ENCODE measurements at places on chromosomes 1 and 21. TPM values are rescaled to one million over a fixed set of nuclear protein-coding genes. Genes with fewer than 3 reads are reported as not detected.

Gene SPRR5
- not detected for total RNA-seq

Gene BNIPL
- total RNA-seq: 0.48 TPM

Gene LIN28A
- 868 TPM for total RNA-seq

Gene B3GALT2
- total RNA-seq: not detected

Gene HAO2
- 0.38 TPM for total RNA-seq

Gene GBP4
- total RNA-seq: not detected

Gene SPATA46
- total RNA-seq: not detected

Gene S100A7
- not detected for total RNA-seq

Gene LRRC53
- not detected for total RNA-seq

Gene MARK1
- 16.3 TPM for total RNA-seq

Gene THEM5
- total RNA-seq: not detected

Gene DMRTA2
- 0.10 TPM for total RNA-seq

Gene TMOD4
- total RNA-seq: not detected

Gene KIF14
- 16.3 TPM for total RNA-seq
